GM12878 (cell line): ENCODE measurements at places on chromosomes 16 and 17.

DNA sequence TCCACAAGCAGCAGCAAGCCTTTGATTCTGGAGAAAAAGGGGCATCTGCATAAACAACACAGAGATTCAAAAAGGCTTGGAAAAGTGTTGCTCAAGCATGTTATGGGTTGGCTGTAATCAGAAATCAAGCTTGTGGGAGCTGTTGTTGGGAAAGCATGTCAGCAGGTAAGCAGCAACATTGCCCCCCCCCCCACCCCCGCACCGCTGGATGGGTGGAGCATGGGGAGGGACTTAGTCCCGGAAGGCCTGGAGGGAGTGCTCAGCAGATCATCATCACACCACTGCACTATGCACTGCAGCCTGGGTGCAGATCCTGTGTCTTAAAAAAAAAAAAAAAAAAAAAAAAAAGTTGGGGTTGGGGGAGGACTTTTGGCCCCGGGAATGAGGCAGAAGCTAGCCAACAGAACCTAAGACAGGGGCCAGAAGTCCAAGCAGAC, 16.8 kb upstream of the AKAP1 start:
- H3K4me3 ChIP-seq = no peak overlapping the region
- H3K4me1 ChIP-seq = no peaks in the 10 kb centered on the region
- no peak overlapping the region for H3K27ac ChIP-seq
- no peaks in the 10 kb centered on the region for H3K27me3 ChIP-seq

DNA sequence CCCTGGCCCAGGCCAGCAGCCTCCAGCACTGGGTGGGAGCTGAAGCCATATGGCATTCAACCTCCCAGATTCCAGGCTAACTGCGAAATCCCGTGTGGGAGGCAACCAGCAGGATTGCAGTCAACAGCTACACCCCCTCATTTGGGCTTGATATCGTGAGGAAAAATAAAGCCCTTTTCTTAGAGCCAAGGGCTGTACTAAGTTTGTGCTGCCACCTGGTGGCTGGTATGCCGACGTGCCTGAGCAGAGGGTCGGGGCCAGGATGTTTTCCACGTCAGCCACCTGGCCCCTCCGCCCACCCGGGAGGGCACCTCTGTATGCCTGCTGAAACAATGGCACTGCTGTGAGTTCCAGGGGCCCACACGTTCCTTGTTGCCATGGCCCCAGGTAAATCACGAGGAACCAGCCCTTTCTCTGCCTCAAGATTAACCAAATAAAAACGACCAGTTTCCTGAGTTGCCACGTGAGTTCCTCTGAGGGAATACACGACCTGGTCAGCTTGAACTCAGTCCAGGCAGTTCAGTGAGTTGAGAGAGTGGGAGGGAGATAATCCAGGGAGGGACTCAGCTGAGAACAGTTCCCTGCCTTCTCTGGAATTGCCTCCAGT, 9.0 kb downstream of the TMEM98 start:
- no peak for DNase-seq
- no peak overlapping the region for H3K27ac ChIP-seq
- no peaks in the 10 kb centered on the region for H3K27me3 ChIP-seq
- no peaks in the 10 kb centered on the region for H3K36me3 ChIP-seq
- H3K4me3 ChIP-seq = no peak overlapping the region

- DNase-seq = no peak
- H3K4me1 ChIP-seq = peaks cover 27% of the 10 kb centered on the region
- no peak overlapping the region for H3K27ac ChIP-seq
- no peak overlapping the region for H3K4me3 ChIP-seq
These were observed 25.1 kb downstream of the STAT5B start for GRCh38 chr17:42251115-42251514.

DNA sequence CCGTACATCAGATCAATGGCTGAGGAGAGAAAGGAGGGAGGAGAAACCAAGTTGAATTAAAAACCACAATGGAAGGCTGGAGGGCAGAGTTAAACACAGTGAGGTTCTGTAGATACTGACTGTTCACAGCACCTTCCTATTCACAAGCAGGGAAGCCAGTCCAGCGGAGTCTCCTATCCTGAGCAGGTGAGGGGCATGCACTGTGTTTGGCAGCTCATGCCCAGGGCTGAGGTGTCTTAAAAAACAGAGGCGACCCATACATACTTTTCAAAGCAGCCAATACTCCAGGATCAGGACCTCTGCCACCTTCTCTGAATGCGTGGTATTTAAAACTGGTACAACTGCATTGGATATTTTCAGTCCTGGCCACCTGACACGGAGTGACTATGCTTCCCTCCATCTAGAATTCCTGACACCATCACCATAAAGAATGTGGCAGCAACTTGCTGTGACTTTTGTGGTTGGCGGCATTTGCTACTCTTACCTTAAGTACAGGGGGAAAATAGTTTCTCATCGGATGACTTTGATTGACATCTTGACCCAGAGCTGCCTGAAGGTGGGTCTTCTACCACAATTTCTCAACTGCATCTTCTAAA, 21.5 kb downstream of the USP22 start:
- H3K4me1 ChIP-seq = no peaks in the 10 kb centered on the region
- H3K4me3 ChIP-seq = no peak overlapping the region
- no peak for DNase-seq
- H3K27ac ChIP-seq = no peak overlapping the region

GRCh38 chr17:1493291-1493980, 950 bp upstream of the MYO1C start:
- peaks cover 11% of the 10 kb centered on the region for H3K4me1 ChIP-seq
- no peak for DNase-seq
- H3K4me3 ChIP-seq = no peak overlapping the region
- no peaks in the 10 kb centered on the region for H3K27me3 ChIP-seq

DNA sequence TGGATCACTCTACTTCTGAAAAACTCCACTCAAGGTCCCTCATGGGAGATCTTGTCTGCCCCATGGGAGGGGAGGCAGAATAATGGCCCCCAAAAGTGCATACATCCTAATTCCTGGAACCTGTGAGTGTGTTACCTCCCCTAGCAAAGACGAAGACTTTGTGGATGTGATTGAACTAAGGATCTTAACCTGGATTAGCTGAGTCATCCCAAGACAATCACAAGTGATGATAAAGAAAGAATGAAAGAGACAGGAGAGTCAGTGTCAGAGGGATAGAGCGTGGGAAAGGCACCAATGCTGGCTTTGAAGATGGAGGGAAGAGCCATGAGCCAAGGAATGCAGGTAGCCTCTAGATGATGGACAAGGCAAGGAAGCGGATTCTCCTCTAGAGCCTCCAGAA, 374.7 kb upstream of the DYNLRB2 start:
- no peaks in the 10 kb centered on the region for H3K4me1 ChIP-seq
- H3K36me3 ChIP-seq = no peaks in the 10 kb centered on the region
- no peak overlapping the region for H3K4me3 ChIP-seq
- H3K27ac ChIP-seq = no peak overlapping the region
- DNase-seq = no peak
